Mucosa of descending colon (tissue), 3 donors: ENCODE measurements at places on chromosomes 11 and 22.

DNA sequence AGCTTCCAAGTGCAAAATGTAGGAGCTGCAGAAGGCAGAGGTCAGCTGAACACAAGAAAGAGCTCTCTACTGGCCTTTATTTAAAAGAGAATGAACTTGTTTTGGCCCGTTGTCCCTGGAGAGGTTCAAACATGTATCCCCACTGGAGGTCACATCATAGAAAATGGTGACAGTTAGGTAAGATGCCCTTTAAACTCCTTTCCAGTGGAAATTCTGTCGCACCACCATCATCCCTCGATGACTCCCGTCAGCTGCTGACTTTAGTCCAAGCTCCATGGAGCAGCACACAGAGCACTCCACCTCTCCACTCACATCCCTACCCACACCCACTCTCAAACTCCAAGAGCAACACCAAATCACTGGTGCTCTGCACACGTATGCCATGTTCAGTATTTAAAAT lies 15.2 kb upstream of the P4HA3 start:
- DNase-seq: no peak

GRCh38 chr11:74840486-74840885 lies 91.8 kb downstream of the RNF169 start:
- DNase-seq: no peak

DNA sequence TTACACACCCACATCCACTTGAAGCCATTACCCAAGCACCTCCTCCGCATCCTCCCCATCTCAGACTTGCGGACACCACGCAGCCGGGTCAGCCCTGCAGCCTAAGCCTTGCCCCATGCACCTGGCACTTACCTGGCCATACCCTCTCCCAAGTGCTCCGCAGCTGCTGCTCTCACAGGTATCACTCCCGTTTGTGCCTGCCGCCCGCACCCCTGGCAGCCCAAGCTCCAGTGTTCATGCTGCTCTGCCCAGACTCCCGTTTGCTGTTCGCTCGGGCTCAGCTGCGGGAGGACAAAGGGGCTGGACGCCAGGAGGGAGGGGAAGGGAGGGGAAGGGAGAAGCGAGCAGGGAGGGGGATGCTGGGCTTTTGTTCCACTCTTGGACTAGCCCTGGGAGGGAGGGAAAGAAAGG lies at the start of gene KLHL35:
Gene KLHL35 (minus strand): TSS at position 293 of the 411 bp plus-strand sequence. CDS start 2,574 bp downstream, outside the sequence.
- peak; percentile 50 for DNase-seq

- DNase-seq: no peak
Observed at GRCh38 chr11:132862137-132862536, 670.2 kb downstream of the OPCML start.

DNA sequence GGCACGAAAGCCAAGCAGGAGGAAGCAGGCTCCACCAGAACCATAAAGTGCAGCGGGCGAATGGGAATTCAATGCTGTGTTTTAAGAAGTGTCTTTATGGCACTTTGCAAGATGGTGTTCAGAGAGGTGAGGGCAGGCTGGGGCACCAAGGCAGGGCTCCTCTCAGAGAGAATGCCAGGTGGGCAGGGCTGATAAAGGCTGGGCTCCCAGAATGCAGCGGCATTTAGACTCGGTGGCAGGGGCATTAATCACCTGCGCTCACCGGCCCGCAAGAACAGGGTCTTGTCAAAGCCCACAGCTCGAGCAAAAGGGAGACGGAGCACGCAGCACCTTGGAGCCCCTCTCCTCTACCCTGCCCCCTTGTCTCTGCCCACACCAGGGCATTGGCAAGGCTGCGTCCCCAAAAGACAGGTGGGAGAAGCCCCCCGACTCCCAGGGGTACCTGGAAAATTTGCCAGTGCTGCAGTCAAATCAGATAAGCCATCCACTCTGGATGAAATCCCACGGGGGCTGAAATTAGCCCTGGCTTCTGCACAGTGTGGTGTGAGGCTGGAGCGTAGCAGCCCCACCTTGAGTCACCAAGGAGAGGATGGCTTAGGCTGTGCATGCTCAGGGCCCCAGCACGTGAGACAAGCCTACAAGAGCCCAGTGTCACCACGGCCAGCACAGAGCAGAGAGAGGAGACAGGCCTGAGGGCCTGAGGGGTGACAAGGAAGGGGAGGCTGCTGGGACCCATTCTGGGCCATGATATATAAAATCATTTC lies 8.1 kb downstream of the MACROD1 start:
- no peak for DNase-seq

- no peak for DNase-seq
Observed at GRCh38 chr11:122897606-122898210, 15.1 kb downstream of the JHY start.

DNA sequence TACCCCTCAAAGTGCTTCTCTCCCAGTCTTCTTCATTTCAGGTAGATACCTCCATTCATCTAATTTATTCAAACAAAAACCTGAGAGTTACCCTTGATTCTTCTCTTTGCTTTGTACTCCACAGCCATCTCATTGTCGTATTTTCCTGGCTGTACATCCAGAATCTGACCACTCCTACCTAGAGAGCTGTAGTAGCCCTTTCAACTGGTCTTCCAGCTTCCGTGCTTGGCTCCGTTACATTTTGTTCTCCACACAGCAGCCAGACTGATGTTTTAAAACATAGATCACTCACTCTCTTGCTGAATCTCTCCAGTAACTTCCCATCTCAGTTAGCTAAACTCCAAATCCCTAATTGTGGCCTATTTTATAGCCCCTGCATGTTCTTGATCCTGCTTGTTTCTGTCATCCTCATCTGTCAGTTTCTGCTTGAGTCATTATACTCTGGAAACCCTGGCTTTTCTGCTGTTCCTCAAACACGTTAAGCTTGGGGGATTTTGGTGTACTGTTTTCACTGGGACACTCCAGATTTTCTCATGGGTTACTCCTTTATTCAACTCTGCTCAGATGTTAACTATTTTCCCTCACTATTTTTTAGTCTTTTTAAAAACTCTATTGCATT lies 7.4 kb downstream of the SPCS2 start:
- DNase-seq: no peak

- DNase-seq: no peak
Observed at GRCh38 chr11:93652679-93653078, 8.8 kb upstream of the CEP295 start.
